ENCODE measurements at places on chromosomes 7 and 10. TPM values are rescaled to one million over a fixed set of nuclear protein-coding genes. Genes with fewer than 3 reads are reported as not detected.

TMEM176B gene
- total RNA-seq = 1.8 TPM

GRCh38 chr7:42677751-42678699, 233.8 kb downstream of the C7orf25 start:
- no peak for DNase-seq

ADAM8 gene
- 0.68 TPM for total RNA-seq

TAC1 gene
- not detected for total RNA-seq

- DNase-seq = no peak
Measured at GRCh38 chr7:494259-494687, 25.4 kb downstream of the PDGFA start.

AKR1C2 gene
- not detected for total RNA-seq

DNA sequence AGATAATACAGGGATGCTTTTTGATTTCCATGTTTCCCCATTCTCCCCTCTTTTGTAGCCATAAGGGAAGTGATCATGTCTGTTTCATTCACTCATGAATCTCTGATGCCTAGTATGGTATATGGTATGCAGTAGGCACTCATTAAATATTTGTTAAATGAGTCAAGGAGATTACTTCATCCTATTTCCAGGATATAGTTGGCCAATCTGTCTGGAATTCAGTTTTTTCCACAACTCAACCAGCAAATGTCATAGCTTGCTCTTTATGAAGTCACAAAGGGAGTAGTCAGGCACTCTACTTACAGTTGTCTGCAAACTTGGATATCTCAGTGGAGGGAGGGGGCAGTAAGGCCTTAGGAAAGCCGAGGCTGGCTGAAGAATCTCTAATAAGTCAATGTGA, 853.6 kb downstream of the LRMDA start:
- DNase-seq = no peak

STOX1 gene
- 1.5 TPM for total RNA-seq

ZNF425 gene
- total RNA-seq = 3.4 TPM

- DNase-seq = no peak
Measured at GRCh38 chr10:97888641-97889262, 39.1 kb downstream of the GOLGA7B start.

PGAM2 gene
- total RNA-seq = 2.8 TPM

Measured in G401 (cell line).